LoVo (cell line): ENCODE measurements at places on chromosomes 7 and 10.

- no peak for DNase-seq
Measured at GRCh38 chr7:70589590-70589989, 542.4 kb upstream of the GALNT17 start.

DNA sequence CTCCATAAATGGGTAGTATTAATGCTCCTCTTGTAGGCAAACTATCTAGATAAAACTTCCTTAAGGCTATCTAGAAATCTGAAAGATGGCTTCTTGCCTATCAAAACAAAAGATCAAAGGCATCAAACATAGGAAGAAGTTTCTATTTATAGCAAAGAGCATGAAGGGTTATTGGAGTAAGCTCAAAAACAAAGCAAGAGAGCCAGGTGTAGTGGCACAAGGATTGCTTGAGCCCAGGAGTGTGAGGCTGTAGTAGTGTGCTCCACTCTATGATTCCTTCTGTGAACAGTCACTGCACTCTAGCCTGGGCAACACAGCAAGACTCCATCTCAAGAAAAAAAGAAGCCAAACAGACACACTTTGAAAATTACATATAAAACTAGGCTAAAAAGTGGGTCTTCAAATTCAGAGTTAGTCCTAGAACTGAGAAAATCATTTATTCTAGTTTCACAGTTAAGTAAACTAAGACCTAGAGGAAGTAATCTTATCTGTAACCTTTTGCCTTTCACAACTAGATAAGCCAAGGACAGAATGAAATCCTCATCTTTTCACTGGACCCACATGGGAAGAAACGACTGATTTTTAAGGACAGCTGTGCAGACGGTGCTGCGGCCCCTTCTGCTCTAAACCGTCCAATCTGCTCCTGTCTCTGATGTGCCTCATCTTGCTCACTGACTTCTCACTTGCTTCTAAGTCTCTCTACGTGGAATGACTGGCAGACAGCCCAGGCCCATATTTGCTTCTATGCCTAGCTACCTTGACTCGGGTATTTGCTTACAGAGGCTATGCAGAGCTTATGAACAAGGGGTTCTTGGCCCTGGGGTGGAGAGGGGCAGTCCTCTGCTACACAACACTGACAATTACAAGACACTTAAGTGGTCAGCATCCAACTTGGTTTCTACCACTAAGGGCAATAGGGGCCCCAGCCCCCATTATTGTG, 50.0 kb downstream of the ESYT2 start:
- peak; percentile 58 for DNase-seq

- DNase-seq, result no peak
Measured at GRCh38 chr10:49276596-49276995, 22.4 kb upstream of the C10orf71 start.

DNA sequence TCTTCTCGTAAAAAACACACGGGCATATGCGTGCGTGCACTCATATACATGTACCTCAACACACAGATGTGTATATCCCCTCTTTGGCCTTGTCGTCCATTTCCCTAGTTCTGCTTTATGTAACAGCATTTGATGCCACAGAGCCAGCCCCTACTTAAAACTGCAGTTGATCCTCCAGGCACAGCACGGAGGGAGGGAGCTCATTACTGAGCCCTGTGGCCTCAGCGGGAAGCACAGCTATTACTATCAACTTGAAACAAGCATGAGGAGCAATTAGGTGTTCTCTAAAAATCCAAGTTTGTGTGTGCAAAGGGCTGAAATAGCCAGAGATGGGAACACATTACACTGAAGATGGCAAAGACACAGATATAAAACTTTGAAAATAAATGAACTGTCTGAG, 580.9 kb downstream of the GLRX3 start:
- DNase-seq, result no peak

DNA sequence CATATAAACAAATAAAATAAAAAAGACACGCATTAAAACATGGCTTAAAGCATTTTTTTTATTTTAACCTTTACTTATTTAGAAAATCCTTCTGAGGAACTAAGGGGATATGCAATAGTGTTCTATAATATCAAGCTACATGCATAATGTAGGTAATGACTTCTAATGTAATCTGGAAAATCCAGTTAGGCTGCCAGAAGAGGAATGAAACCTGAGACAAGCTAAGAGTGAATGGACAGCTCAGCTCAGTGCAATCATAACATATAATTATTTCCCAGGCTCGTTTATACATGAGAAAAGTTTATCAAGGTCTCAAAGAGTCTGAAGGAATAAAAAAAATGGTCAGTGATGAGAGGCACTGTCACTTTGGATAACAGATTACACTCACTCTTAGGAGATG, 649.0 kb upstream of the PCDH15 start:
- no peak for DNase-seq

DNA sequence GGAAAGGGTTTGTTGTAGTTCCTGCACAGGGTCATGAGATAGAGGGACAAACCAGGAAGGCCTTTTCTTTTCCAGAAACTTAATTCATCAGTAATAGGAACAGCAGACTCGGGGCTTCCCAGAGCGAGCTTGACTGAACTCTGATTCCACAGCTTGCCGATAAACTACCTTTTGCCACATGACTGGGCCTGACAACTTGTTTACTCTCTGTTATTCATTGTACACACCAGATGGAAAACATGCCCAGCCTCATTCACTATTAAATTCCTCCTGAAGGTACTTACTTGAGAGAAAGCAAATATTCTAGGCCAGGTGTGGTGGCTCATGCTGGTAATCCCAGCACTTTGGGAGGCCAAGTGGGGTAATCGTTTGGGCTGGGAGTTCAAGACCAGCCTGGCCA, 77.1 kb upstream of the FGFR2 start:
- DNase-seq, result no peak

- DNase-seq, result no peak
Measured at GRCh38 chr10:33790521-33791271, 456.2 kb upstream of the NRP1 start.

DNA sequence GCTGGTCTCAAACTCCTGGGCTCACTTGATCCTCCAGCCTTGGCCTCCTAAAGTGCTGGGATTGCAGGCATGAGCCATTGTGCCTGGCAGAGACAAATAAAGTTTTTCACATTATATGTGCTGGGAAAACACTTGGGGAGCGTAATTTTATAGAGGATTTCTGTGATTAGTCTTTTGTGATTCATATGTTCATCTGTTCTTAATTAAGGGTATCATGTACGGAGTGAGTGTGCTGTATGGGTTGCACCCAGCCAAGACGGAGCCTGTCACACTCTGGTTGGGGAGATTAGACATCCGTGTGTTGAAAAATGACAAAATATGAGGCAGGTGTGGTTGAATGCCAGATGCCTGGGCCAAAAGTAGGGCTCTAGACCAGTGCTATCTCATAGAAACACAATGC, 10.3 kb downstream of the ADRB1 start:
- no peak for DNase-seq

DNA sequence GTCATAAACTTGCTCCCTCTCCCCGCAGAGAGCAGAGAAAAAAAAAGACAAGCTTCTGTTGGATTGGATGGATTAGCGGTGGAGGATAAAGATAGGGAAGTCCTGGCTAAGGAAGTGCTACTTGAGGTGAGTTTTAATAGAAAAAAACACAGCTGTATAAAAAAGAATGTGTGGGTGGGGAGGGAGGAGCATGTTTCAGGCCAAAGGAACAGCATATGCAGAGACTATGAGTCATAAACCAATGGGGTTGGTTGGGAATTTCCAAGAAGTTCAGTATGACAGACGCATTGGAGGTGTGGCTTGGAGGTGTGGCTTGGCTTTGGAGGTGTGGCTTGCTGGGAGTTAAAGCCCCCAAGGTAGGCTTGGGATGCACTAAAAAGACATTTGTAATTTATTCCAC, 103.0 kb upstream of the LSM8 start:
- DNase-seq, result peak; percentile 81

DNA sequence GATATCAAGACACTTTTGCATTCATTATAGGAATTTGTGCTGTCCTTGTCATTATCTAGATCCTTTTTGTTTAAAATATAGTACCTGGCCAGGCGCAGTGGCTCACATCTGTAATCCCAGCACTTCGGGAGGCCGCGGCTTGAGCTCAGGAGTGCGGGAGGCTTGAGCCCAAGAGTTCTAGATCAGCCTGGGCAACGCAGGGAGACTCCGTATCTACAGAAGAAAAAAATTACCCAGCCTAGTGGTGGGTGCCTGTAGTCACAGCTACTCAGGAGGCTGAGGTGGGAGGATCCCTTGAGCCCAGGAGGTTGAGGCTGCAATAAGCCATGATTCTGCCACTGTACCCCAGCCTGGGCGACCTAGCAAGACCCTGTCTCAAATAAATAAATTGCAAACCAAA, 621 bp upstream of the MORN4 start:
- peak; percentile 32 for DNase-seq

DNA sequence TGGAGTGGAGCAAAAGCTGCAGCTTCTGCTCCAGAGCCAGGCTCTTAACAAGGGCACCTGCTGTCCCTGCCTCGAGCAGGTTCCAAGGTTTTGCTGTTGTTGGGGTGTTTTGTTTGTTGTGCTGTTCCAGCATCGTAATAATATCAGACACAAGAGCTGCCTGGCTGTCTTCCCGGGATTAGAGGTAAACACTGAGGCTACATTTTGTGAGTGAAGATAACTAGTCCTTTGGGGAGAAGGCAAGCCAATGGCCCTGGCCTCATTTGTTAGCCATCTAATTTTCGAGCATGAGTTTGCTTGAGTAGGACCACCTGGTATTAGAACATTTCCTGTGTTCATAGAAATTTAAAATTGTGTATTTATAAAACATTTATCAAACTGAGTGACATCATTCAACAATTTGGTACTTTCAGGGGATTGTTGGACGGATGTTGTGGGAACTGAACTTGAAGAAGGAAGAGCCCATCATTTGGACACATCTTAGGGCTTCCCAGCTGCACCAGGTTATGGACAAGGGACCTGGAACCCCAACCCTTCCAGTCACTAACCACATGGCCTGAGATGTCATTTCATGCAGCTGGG, 555.0 kb downstream of the TNS3 start:
- DNase-seq, result no peak

GRCh38 chr10:103125323-103126267, 67.5 kb downstream of the NT5C2 start:
- DNase-seq, result no peak

DNA sequence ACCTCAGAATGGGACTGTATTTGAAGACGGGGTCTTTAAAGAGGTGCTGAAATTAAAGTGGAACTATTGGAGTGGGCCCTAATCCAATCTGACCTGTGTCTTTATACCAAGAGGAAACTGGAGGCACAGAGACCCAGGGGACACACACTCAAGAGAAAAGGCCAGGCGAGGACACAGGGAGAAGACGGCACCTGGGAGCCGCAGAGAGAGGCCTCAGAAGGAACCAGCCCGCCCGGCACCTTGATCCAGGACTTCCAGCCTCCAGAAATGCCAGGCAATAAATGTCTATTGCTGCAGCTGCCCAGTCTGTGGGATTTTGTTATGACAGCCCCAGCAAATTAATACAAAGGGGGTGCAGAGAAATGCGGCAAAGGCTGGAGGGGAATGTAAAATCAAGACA, 10.5 kb downstream of the CARD11 start:
- DNase-seq, result no peak

DNA sequence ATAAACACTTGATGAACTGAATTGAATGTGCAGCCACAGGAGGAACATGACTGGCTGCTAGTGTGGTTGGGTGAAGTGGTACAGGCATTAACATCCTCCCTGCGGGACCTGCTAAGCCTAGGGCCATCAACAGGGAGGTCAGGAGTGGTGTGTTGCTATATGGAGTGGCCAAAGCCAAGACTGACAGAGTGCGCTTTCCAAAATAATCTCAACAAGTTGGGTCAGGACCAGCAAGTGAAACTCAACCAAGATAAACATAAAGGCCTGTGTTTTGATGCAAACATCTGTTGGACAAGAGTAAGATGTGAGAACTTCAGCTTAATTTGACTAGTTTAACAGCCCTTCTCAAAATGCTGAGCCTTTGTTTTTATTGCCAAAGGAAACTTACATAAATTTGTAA, 97.7 kb downstream of the WDFY4 start:
- no peak for DNase-seq

GRCh38 chr10:28881171-28881882, 204.0 kb downstream of the BAMBI start:
- DNase-seq, result no peak

- no peak for DNase-seq
Measured at GRCh38 chr7:142916508-142916907, 17.0 kb downstream of the TRPV5 start.

GRCh38 chr10:72254813-72255568, 18.7 kb upstream of the DDIT4 start:
- no peak for DNase-seq

GRCh38 chr7:151774951-151775350, 102.0 kb downstream of the PRKAG2 start:
- DNase-seq, result no peak

GRCh38 chr7:32167256-32167655, 97.0 kb upstream of the PDE1C start:
- DNase-seq, result no peak

- DNase-seq, result peak; percentile 27
Measured at GRCh38 chr7:17234030-17234397, 64.4 kb upstream of the AHR start.

DNA sequence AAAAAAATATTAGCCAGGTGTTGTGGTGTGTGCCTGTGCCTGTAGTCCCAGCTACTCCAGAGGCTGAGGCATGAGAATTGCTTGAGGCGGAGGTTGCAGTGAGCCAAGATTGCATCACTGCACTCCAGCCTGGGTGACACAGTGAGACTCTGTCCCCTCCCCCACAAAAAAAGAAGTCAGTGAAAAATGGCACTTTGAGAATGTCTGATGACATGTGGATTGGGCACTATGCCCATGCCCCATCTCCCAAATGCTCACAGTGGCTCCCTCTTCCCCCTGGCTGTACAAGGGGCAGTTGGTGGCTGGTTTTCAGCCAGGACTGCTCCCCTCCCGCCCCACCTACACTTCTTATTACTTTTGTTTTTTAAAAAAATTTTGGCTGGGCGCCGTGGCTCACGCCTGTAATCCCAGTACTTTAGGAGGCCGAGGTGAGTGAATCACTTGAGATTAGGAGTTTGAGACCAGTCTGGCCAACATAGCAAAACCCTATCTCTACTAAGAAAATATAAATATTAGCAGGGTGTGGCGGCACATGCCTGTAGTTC, 26.1 kb downstream of the IL15RA start:
- DNase-seq, result no peak

DNA sequence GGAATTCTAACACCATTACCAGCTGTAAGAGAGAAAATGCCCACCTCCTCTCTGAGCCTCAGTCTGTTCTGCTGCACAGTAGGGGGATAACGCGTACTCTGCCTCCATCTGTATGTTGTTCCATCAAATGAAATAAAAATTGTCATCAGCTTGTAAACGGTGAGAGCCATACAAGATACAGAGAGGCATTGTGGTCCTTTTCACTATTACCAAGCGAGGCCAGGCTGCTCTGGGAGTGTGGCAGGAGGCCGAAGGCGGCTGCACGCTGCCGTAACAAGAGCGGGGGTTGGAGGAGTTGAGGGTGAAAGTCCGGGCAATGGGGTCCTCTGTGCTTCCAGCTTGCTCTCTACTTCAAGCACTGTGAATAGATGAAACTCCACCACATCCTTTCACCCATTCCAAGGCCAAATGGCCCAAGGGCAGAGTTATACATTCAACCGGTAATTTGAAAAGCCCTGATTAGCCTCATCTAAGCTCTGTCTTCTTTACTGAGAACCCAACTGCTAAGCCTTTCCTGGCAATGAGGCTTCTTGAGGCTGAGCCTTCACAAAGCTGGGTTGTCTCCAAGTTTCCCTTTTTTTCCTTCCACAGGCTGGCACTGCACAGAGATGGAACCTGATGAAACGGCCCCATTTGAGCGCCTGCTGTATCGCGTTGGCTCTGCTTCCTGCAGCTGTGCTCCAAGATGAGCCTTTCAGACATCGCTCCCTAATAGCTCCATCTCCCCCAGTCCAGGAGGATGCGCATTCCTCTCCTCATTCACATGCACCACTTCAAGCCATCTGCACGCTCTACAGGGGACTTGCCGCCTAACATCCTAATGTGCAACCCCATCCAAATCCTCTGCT, 47.2 kb downstream of the PYROXD2 start:
- no peak for DNase-seq

- no peak for DNase-seq
Measured at GRCh38 chr10:21521751-21522533, 3.5 kb downstream of the SKIDA1 start.
